Activated naive CD4-positive, alpha-beta T cell treated with anti-CD3 and anti-CD28 coated beads, Interleukin-2, amount 10 ng/mL, durations not matched to agents 7 days and 5 days (primary cell): ENCODE measurements at places on chromosomes 16 and 17.
A peak's percentile ranks its signal among the peaks of the same experiment; 100 is the strongest.

- no peak for DNase-seq
Measured at GRCh38 chr16:79250502-79251098, 349.9 kb downstream of the MAF start.

DNA sequence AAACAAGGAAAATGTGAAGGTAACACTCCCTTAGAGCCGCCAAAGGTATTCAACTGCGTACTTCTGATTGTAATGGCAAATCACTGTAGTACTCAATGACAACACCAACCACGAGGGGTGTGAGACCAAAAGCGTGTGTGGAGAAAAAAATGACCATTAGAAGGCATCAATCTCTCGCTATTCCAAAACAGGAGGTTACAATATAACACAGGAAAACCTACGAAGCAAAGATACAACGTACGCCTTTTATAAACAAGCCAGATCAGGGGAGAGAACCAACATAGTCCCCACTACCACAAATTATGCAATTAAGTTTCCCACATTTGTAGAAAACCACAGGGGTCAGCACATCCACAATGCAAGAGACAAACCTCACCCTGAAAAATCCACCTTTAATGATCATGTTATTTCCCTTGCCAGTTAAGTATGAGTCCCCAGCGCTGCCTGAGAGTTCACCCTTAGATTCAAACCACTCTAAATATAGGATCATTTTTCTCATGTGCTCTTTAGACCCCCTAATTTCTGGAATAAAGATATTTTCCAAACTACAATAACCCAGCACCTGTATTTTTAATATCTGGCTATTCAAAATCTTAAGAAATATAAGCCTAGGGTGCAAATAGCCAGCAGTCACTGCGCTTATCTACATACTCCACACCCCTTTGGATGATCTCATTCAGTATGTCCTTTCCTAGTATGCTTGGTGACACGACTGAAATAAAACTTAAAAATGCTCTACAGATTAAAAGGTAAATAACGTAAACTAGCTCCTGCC, 12.4 kb downstream of the TEX14 start:
- no peak for DNase-seq

DNA sequence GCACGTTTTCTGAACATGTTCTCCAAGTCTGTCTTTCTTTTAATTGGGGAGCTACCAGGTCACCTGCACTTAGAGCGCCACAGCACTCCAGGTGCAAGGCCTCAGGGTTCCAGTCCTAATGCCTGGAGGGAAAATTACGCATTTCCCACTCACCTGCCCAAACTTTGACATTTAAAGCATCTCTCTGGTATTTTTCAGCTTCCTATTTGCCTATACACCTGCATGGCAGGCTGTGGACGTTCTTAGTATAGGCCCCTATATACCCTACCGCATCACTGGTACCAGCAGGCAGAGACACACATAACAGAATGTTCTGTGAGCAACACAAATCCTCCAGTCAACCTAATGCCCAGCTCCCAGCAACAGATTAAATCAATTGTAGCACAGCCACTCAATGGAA, 213.3 kb downstream of the MRTFB start:
- DNase-seq, result no peak

- DNase-seq, result no peak
Measured at GRCh38 chr17:62876673-62877405, 68.7 kb upstream of the MARCHF10 start.

DNA sequence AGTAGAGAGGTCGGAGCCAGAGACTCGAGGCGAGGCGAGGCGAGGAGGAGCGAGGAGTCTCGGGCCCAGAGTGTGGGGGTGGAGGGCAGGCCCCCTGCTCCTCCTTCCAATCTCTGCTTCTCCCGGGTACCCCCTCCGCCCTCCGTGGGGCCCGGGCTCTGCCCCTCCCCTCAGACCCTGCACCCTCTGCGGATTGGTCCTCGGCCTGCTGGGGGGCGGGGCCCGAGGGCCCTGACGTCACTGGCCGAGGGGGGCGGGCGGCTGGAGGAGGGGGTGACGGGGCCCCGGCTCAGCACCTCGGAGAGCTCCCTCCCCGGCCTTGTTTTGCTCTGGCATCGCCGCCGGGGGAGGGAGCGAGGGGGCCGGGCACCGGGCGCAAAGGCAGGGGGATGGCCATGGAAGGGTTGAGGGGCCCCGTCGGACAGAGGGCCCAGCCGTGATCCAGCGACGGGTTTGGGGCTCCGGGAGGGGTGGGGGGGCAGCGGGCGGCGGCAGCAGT, at the start of gene RUNDC3A:
TSS of gene RUNDC3A (plus strand) at position 282 of the 499 bp plus-strand sequence. CDS start 232 bp downstream, outside the sequence.
- DNase-seq, result peak; percentile 91
